Thoracic aorta (tissue), 2 donors: ENCODE measurements at places on chromosomes 5 and 9.
A peak's percentile ranks its signal among the peaks of the same experiment; 100 is the strongest.

DNA sequence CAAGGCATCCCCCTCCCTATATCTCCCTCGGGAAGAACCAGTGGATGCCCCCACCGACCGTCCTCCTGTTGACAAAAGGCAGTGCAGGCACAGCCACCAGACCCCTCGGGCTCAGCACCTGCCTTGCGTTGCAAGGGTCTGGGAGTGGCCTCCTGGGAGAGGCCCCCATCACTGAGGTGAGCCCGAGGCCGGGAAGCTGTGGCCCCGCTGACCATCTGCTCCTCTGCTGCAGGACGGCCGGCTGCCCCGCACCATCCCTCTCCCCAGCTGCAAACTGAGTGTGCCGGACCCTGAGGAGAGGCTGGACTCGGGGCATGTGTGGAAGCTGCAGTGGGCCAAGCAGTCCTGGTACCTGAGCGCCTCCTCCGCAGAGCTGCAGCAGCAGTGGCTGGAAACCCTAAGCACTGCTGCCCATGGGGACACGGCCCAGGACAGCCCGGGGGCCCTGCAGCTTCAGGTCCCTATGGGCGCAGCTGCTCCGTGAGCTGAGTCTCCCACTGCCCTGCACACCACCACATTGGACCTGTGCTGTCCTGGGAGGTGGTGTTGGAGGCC lies 23.3 kb upstream of the SUSD3 start:
- no peak overlapping the region for H3K4me3 ChIP-seq
- DNase-seq, result no peak
- no peaks in the 10 kb centered on the region for H3K27me3 ChIP-seq
- no peaks in the 10 kb centered on the region for H3K4me1 ChIP-seq
- H3K27ac ChIP-seq, result no peak overlapping the region

DNA sequence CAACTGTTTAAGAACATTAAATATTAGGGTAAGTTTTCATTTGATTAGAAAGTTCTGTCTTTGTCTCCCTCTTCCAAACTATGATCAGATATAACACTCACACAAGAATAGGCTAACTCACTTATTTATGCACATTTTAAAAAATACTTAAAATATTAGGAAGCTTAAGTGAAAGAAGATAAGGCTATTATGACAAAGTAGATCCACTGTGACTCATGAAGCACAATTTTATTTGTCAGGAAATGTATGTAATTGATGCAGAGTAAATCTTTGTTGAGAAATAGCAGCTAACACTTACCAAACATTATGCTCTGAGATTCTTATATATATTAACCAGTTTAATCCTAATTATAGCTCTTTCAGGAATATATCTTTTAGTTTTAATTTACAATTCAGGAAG lies 560.6 kb downstream of the CSNK1G3 start:
- H3K36me3 ChIP-seq, result no peaks in the 10 kb centered on the region
- no peak for DNase-seq
- H3K27ac ChIP-seq, result no peak overlapping the region
- H3K4me1 ChIP-seq, result no peaks in the 10 kb centered on the region
- H3K4me3 ChIP-seq, result no peak overlapping the region
- H3K27me3 ChIP-seq, result no peaks in the 10 kb centered on the region

- H3K4me1 ChIP-seq, result peaks cover 42% of the 10 kb centered on the region
- no peak overlapping the region for H3K4me3 ChIP-seq
- H3K36me3 ChIP-seq, result no peaks in the 10 kb centered on the region
- no peak overlapping the region for H3K27ac ChIP-seq
- no peak for DNase-seq
These were observed 14.9 kb downstream of the COL5A1 start for GRCh38 chr9:134656334-134657006.

DNA sequence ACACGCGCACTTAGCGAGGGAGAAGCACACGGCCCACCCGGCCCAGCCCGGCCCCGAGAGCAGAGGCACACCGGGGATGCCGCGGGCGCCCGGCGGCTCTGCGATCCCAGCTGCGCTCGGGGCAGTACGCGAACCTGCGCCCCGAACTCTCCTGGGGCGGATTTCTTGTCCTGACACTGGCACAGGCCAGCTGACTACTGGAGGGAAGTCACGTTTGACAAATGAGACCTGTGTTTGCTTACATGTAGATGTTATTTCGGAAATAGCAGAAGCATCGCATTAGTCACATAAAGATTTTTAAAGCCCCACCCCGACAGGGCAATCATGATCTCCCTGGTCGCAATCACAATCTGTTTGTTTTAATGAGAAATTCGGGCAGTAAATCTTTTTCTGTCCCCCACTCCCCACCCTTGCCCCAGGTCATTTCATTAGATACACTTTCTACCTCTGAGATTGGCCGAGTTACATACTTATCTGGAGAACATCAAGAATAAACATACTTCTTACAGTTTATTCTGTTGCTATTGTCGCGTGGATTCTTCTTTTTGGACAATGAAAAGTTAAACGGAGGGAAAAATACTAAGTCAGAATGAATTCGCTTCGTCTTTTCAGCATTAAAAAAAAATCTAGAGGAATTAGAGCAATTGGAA lies 518.9 kb downstream of the CTNND2 start:
- H3K4me3 ChIP-seq, result peak overlapping the region; percentile 27
- H3K27ac ChIP-seq, result no peak overlapping the region
- no peaks in the 10 kb centered on the region for H3K36me3 ChIP-seq

DNA sequence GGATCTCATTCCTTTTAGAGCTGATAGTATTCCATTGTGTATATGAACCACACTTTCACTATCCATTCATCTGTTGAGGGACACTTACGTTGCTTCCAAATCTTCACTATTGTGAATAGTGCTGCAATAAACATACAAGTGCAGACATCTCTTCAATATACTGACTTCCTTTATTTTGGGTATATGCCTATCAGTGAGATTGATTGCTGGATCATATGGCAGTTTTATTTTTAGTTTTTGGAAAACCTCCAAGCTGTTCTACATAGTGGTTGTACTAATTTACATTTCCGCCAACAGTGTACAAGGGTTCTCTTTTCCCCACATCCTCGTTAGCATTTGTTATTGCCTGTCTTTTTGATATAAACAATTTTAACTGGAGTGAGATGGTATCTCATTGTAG lies 33.8 kb upstream of the LECT2 start:
- no peak overlapping the region for H3K27ac ChIP-seq
- no peaks in the 10 kb centered on the region for H3K36me3 ChIP-seq
- peaks cover 14% of the 10 kb centered on the region for H3K4me1 ChIP-seq
- DNase-seq, result no peak
- no peaks in the 10 kb centered on the region for H3K27me3 ChIP-seq

- no peak overlapping the region for H3K27ac ChIP-seq
- H3K36me3 ChIP-seq, result no peaks in the 10 kb centered on the region
- DNase-seq, result no peak
- H3K4me1 ChIP-seq, result no peaks in the 10 kb centered on the region
These were observed 14.1 kb upstream of the AK3 start for GRCh38 chr9:4755026-4755609.

DNA sequence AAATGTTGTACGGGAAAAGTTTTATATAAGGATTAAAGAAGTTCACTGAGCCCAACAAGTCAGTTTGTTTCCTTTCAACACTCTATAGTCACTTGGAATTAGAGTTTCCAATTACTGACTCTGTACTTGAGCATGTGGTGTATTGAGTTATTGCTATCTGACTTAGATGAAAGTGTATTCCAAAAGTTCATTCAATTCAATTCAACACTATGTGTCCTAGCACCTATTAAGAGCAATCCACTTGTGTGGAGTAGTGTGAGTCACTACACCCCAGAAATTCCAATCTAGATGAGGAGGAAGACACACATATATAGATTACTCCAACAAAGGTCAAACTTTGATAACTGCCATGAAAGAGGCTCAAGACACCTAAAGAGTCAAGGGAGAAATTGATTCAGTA lies 98.2 kb upstream of the SLCO6A1 start:
- H3K4me3 ChIP-seq, result no peak overlapping the region
- no peaks in the 10 kb centered on the region for H3K27me3 ChIP-seq
- H3K27ac ChIP-seq, result no peak overlapping the region
- peaks cover 18% of the 10 kb centered on the region for H3K4me1 ChIP-seq
- no peaks in the 10 kb centered on the region for H3K36me3 ChIP-seq

- H3K27ac ChIP-seq, result no peak overlapping the region
- DNase-seq, result no peak
- H3K4me1 ChIP-seq, result no peaks in the 10 kb centered on the region
- H3K36me3 ChIP-seq, result no peaks in the 10 kb centered on the region
- peaks cover 4% of the 10 kb centered on the region for H3K27me3 ChIP-seq
- no peak overlapping the region for H3K4me3 ChIP-seq
These were observed 5.8 kb upstream of the IFNA1 start for GRCh38 chr9:21434202-21435014.

GRCh38 chr5:17216974-17217492 lies 398 bp upstream of the BASP1 start:
- H3K4me1 ChIP-seq, result no peaks in the 10 kb centered on the region
- H3K27me3 ChIP-seq, result no peaks in the 10 kb centered on the region
- no peak overlapping the region for H3K27ac ChIP-seq
- H3K4me3 ChIP-seq, result peak overlapping the region; percentile 94

DNA sequence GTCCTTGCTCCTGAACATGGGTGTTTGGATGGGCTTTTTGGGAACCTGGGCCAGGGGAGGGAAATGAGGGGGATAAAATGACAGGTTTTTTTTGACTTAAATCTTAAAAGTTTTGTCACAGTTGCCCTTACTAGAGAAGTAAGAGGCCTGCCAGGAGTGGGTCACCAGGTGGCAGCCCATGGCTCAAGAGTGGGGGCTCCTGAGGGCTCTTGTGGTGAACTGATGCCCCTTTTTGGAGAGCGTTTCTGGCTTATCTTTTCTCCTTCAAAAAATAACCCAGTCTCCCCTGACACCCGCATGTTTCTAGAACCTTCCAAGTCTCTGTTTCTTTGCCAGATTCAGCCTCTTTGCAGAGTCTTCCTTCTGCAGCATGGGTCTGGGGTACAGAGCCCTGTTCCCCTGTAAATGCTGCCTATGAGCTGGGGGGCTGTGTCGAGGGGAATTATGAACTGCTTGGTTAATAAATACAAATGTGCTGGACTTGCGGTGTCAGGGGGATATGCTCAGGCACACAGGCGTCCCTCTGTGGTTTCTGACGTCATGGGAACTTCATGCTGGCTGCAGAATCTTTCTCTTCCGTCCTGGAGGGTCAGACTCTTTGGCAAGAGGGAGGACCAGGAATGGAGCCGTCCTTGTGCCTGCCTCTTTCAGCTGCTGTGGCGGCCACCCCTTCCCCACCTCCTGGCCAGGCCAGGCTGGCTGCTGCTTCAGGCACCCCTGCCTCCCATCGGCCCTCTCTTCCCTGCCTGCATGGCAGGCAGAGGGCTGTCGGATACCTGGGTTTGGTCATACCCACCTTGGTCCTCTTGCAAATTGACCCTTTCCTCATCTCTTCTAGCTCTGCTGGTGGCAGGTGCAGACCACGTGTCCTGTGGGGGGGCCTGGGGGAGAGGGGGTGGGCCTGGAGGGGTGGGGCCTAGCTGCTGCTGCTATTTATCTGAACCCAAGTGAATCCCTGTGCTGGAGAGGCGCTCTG lies 30.1 kb downstream of the PTPA start:
- DNase-seq, result no peak
- peaks cover 92% of the 10 kb centered on the region for H3K4me1 ChIP-seq
- H3K27ac ChIP-seq, result peak overlapping the region; percentile 100

DNA sequence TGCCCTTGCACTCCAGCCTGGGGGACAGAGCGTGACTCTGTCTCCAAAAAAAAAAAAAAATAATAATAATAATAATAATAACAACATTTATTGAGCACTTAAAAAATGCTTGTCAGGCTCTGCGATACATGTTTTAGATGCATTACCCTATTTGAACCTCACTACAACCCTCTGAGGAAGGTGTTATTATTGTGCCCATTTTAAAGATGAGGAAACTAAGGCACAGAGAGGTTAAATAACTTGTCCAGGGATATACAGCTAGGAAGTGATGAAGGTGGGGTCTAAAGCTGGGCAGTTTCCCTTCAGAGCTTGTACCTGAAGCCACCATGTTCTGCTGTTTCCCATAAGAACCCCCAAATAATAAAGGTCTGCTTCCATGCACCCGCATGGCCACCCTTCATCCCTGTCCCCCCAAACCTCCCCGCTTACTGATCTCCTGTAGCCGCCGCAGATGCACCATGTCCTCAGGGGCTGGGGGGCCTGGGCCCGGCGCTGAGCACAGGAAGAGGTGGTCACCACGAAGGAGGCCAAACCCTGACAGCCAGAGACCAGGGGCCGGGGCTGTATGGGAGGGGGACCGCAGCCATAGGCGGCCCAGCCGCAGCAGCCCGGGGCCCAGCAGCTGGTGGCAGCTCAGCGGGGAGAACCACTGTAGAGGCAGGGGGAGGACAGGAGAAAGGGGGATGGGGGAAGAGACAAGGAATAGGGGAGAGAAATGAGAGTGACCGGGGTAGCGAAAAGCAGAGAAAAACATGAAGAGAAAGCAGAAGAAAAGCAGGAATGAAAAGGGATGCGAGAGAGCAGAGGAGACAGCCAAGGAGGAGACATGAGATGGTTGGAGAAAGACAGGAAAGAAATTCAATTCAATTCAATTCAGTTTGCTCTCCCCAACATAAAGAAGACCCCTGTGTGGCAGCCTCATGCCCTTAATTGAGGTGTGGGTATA lies 15.1 kb upstream of the FCHSD1 start:
- H3K4me3 ChIP-seq, result no peak overlapping the region
- DNase-seq, result no peak
- H3K36me3 ChIP-seq, result peaks cover 4% of the 10 kb centered on the region
- no peak overlapping the region for H3K27ac ChIP-seq
- no peaks in the 10 kb centered on the region for H3K27me3 ChIP-seq
- H3K4me1 ChIP-seq, result no peaks in the 10 kb centered on the region

DNA sequence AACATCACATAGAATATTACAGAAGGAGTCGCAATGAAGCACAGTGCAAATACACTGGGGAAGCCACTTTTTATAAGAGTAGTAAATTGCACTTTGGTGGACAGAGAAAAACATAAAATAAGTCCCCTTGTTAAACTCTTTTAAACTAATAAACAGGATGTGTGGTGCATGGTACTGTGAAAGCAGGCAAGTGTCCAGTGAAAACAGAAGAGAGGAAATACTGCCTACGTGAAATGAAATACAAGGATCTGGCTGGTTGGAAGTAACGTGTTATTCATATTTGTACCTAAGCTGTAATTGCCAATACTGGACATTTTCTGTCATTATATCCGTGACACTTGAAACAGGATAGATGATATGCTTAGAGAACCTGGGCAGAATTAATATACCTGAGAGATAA lies 191.9 kb upstream of the SLC27A6 start:
- DNase-seq, result no peak
- H3K27ac ChIP-seq, result no peak overlapping the region
- H3K4me1 ChIP-seq, result peaks cover 22% of the 10 kb centered on the region
- H3K4me3 ChIP-seq, result no peak overlapping the region

DNA sequence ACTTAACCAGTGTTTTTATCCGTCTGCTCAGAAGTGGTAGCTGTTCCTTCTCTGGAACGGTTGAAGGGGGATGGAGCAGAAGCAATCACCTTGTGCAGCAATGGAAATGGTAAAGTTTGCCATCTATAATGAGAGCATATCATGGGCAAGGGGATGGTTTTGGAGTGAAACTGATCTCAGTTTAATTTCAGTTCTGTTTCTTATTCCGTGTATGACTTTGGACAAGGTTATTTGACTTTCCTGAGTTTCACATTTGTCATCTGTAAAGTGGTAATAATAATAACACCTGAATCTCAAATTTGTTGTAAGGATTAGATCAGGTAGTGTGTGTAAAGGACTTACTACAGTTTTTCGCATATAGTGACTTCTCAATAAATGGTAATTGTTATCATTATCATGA lies 106.1 kb downstream of the PCSK1 start:
- H3K27me3 ChIP-seq, result no peaks in the 10 kb centered on the region
- no peak for DNase-seq
- peaks cover 19% of the 10 kb centered on the region for H3K4me1 ChIP-seq
- no peaks in the 10 kb centered on the region for H3K36me3 ChIP-seq
